ENCODE measurements at places on chromosomes 3 and 15.

- DNase-seq, result no peak
Observed at GRCh38 chr3:45677841-45678240, 11.4 kb upstream of the SACM1L start.

GRCh38 chr3:162534431-162534830 is 1037.8 kb downstream of the OTOL1 start:
- no peak for DNase-seq

GRCh38 chr15:67411486-67411885 is 109.4 kb upstream of the C15orf61 start:
- no peak for DNase-seq

DNA sequence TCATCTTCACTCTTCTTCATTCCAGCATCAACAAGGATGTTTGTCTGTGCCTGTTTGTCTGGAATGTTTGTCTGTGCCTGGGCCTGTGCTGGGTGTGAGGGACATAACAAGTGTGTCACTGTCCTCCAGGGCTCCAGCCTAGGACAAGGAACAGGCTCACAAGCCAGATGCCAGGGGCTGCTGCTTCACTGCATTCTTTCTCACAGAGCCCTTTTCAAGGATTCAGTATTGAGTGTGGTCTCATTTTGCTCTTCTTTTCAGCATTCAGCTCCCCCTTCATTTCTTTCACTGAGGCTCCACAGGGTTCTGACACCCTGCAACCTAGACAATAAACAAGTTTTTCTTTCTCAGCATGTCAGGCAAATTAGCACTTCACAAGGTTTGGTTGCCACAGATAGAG is 43.6 kb upstream of the KY start:
- DNase-seq, result no peak

DNA sequence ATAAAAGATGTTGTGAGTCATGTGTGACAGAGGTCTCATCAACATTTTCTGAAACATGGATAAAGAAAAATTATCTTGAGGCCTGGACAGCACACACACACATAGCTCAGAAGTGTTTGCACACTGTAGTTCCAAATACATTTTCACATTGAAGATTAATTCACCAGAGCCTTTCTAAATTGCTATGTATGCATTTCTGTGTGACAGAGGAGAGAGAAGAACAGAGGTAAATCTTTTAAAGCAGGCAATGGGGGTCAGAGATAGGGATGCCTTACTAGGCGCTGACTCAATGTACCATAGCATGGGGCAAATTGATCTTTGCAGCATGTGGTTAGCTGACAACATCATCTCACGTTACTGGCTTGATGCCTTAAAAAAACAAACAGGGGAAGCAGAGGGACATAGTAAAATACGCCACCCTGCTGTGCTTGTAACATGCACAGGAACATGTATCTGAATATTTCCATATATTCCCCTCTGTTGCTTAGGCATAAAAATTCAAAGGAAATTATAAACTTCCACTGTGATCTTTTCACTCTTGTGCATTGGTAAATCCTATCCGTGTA is 7.7 kb downstream of the POU1F1 start:
- DNase-seq, result no peak

DNA sequence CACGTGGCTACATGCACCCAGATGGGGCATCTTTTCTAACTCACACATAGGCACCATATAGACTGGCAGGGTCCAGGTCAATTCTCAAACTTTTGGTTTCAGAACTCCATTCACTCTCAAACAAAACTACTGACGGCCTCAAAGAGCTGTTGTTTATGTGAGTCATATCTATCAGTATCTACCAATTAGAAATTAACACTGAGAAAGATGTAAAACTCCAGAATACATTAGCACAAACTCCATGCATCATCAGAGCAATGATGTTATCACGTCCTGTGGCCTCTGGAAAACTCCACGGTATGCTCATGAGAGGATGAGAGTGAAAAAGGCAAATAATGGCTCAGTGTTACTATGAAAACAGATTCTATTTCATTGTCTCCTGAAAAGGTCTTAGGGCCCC is 116.1 kb downstream of the NTRK3 start:
- no peak for DNase-seq

DNA sequence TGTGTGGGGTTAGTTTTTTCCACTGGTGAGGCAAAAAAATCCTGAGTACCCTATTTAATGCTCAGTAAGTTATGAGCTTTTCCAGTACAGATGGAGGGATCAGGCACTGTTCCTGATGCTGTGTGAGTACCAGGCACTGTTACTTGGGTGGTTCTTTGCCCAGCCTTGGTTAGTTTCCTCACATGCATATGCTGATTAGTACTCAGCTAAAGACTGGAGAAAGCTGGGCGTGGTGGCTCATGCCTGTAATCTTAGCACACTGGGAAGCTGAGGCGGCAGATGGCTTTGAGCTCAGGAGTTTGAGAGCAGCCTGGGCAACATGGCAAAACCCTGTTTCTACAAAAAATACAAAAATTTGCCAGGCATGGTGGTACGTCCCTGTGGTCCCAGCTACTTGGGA is 210.3 kb upstream of the SGO1 start:
- DNase-seq, result no peak

DNA sequence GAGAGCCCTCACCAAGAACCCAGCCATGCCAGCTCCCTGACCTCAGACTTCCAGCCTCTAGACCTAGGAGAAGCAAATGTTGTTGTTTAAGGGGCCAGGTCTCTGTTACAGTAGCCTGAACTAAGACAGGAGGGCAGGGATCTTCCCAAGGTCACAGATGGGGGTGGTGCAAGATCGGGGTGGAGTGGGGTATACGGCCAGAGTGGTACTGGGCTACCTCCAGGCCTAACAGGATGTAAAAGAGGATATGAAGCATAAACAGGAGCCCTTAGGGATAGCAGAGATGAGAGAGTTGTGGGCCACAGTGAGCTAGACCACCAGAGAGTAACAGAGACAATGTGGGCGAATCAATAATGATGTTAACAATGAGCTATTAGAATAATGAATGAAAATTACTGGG is 82.9 kb downstream of the TOP2B start:
- no peak for DNase-seq

GRCh38 chr15:77535845-77536244 is 96.9 kb downstream of the LINGO1 start:
- no peak for DNase-seq

GRCh38 chr3:111315930-111316587 is 225.9 kb upstream of the CD96 start:
- DNase-seq, result no peak

Data from omental fat pad (tissue), 4 donors.